ENCODE measurements at places on chromosomes 16 and 17.

DNA sequence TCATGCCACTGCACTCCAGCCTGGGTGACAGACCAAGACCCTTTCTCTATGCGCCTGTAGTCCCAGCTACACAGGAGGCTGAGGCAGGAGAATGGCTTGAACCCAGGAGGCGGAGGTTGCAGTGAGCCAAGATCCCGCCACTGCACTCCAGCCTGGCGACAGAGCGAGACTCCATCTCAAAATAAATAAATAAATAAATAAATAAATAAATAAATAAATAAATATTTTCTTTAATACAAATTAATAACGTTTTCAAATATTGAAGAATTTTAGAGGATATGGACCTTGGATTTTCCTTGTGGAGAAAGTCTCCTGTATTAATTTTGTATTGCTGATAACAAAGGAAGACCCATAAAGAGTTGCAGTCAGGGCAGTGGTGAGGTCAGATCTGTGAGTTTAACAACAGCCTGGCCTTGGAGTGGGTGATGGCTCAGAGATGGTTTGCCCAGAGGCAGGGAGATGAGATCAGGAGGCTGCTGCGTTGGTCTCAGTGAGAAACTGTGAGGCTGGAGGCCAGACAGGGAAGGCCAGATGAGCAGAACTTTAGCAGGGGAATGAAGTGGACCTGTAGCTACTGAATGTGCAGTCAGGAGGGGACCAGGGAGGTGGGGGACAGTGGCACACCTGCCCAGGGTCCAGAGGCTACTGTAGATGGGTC lies 4.4 kb upstream of the ASGR1 start:
- DNase-seq, result no peak

GRCh38 chr16:86946396-86946795 lies 368.0 kb downstream of the FOXL1 start:
- no peak for DNase-seq

DNA sequence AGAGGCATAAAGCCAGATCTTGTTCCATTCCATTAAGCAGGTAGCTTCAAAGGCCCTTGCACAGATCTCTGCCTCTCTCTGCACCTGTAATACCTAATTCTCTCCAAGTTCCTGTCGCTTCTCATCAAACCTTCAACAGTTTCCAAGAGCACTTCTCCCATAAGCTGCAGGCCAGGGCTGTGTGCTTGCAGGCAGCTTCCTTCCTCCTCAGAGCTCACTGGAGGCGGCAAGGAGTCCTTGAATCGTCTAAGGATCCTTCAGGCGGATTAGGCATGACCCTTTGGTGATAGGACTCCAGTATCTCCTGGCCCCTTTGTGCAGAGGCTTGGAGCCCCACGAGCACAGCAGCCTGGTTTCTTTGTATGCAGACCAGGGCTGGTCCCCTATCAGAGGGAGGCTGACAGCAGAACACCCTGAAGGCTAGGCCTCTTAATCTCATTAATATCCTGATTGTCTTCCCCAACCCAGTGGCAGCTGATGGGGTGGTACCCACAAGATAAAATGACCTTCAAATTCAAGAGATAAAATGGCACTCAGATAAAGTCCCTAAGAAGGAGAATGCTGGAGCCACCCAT lies 19.8 kb downstream of the HNF1B start:
- DNase-seq, result no peak

DNA sequence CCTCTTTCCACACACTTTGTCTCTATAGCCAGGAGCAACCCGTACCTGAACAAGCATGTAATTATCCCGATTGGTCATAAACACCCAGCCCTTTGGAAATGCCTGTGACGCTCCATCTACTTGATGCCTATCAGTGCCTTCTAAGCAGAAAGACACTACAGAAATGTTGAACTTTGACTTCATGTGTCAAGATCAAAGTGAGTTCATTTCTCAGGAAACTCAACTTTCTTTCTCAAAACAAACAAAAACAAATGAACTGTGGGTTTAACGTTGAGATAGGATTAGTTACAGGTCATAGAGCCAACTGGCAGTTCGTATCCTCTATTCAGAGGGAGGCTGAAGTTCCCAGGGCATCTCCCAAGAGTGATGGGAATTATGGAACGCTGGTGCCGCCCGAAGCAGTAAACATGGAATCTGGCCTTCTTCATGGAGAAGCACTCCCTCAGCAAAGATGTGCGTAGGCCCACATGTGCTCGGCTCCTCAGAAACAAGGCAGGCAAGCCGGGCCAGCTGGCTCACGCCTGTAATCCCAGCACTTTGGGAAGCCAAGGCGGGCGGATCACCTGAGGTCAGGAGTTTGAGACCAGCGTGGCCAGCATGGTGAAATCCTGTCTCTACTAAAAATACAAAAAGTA lies 9.5 kb downstream of the SLC6A4 start:
- DNase-seq, result no peak

- DNase-seq, result no peak
These were observed 283.1 kb upstream of the TNRC6C start for GRCh38 chr17:77675411-77675810.

GRCh38 chr16:3321816-3322215 lies 16.5 kb downstream of the ZNF75A start:
- no peak for DNase-seq

GRCh38 chr17:64635647-64636305 lies 26.3 kb downstream of the SMURF2 start:
- no peak for DNase-seq

GRCh38 chr17:27368151-27368795 lies 74.4 kb downstream of the WSB1 start:
- DNase-seq, result no peak

GRCh38 chr16:47636501-47637099 lies 175.5 kb downstream of the PHKB start:
- no peak for DNase-seq

DNA sequence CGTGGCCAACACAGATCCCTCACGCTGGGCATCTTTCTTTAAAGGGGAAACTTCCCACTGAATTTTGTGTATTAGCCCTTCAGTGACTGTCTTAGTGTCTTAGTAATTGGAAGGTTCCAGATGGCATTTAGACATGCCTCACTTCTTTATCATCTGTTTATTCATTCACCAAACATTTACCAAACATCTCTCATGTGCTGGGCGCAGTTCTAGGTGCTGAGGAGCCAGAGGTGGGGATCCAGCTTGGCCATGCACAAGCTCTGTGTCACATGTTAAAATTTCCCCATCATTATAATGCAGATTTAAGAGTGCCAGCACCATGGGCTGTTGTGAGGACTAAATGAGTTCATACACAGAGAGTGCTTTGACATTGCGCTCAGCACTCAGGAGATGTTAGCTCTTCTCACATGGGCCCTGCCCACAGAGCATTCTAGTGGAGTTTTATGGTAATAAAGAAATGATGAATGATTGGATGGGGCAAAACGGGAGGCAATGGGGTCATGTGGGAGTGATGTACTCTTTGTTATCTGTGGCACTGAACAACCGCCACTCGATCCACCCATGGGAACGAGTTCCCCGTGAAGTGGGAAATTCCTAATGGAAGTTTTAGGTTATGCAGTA lies 119.7 kb downstream of the SNX29 start:
- DNase-seq, result no peak

GRCh38 chr16:83200005-83200779 lies 573.4 kb downstream of the CDH13 start:
- DNase-seq, result no peak

DNA sequence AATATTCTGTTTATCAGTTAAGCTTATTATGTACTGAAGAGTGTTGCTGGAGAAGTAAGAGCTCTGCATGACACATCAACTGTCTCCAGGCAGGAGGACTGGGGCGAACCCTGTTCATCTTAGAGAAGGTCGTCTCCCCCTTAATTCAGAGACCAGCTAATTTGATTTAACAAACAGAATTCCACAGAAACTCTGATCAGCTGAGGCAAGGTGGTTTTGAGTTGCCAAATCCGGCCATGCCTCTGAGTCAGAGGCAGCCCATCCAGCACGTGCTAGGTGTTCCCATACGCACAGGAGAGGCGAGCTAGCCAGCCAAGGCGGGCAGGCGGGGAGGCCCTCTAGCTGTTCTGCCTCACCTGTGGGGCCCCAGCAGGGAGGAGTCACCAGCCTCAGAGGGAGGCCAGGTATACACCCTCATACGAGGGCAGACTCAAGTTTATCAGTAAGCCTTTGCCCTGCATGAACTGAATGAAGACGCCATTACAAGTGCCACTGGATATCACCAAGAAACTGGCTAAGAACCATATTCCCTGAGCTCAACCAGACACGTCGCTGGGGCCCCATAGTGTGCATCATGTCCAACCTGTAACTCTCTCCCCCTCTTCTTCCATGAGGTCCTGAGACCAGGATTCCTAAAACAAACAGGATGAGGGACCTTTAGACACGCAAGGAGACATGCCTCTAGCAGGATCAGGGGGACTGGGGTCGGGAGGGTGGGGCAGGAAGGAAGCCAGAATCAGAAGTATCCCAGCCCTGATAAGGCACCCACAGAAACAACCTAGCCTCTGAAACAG lies 25.7 kb downstream of the STAT5A start:
- DNase-seq, result no peak

DNA sequence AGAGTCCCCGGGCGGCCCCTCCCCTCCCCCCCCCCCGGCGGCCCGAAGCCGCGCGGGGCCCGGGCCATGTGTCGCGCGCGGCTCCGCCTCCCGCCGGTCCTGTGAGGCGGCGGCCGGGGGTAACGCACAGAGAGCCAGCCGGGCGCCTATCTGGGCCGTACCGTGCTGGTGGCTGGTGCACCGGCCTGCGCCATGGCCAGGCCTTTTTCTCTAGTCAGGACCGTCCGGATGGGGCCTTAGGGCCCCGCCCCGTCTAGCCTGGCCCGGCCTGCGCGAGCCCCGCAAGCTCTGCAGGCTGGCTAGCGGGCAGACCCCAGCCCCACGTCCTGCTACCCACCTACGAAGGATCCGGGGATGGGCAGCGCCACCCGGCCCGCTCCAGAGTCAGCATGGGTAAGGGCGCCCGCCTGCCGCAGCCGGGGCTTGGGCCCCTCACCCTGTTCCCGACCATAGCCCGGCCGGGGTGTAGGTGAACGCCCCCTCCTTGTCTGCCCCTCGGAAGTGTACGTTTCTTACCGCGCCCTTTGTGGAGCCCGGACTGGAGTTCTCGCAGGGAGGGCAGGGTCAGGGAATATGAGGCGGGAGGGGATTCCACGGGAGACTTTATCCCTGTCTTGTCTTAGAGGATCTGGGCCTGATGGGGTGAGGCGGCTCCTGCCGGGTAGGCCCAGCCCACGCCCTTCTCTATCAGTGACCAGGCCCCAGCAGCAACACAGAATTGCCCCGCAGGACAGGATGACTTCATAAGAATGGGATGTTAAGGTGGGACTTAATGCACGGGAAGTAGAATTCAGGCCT lies at the start of gene CENPT:
TSS of gene CENPT (minus strand) at position 630 of the 798 bp plus-strand sequence. CDS start 13,834 bp downstream, outside the sequence.
- DNase-seq, result no peak

DNA sequence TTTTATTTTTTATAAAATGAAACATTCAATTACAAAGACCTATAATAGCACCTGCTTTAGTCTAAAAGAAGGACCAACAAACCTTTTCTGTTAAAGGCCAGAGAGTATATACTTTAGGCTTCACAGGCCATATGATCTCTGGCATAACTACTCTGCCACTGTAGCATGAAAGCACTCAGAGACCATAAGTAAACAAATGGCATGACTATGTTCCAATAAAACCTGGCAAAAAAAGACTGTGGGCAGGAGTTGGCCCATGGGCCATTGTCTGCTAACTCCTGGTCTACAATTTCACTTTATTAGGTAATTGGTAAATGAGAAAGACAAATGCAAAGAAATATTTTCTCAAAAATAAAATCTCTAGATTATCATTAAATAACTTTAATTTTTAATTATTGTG lies 14.9 kb downstream of the CEP112 start:
- no peak for DNase-seq

DNA sequence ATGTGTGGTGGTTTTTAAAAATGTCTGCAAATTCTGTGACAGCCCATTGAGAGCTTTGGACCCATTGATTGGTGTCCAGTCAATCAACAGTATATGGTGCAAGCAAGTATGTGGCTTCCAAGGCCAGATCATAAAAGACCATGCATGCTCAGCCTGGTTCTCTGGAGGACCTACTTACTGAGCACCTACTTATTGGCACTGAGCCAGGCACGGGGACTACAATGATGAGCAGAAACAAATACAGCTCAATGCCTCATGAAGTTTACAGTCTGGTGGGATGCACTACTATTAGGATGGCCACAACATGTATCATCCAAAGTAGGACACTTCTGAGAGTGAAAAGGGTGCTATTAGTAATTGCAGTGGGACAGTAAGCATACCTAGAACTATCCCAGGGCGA lies 7.2 kb upstream of the EMP2 start:
- DNase-seq, result no peak

DNA sequence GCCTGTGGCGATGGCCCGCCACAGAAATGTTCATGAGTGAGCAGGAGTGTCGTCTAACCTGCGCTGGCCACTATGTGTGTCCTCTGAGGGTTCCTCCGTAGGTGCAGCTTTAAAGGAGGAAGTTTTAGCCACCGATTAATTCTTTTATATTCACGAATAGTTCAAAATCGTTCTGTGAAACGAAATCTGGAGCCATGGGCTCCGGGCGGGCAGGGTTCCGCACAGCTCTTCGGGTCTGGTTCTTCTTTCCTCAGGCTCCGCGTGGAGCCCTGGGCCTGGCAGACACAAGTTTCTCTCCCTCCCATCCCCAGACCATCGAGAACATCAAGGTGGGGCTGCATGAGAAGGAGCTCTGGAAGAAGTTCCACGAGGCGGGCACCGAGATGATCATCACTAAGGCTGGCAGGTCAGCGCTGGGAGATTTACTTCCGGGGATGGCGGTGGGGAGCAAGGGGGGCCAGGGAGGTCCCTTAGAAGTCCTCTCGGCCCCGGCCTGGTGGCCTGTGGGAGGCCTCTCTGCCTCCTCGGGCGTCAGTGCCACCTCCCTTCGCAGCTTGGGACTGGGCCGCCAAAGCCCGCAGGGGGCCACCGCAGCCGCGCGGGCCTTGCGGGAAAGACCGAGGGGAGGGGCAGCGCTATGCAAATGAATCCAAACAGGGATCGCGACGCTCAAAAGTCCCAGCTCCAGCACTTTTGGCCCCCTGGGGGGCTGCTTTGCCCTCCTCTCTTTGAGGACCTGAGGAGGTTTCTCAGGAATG lies 5.2 kb downstream of the TBX4 start:
- no peak for DNase-seq

- no peak for DNase-seq
These were observed 8.7 kb upstream of the CPD start for GRCh38 chr17:30369995-30370394.

- no peak for DNase-seq
These were observed 304.3 kb upstream of the XYLT1 start for GRCh38 chr16:17775061-17775460.

- DNase-seq, result no peak
These were observed 19.9 kb downstream of the NQO1 start for GRCh38 chr16:69706256-69706974.
